HT1080 (cell line): ENCODE measurements at places on chromosomes 12 and 14. TPM values are rescaled to one million over a fixed set of nuclear protein-coding genes. Genes with fewer than 3 reads are reported as not detected.

- DNase-seq = no peak
These were observed 98.8 kb downstream of the AKAP6 start for GRCh38 chr14:32427726-32428528.

DNA sequence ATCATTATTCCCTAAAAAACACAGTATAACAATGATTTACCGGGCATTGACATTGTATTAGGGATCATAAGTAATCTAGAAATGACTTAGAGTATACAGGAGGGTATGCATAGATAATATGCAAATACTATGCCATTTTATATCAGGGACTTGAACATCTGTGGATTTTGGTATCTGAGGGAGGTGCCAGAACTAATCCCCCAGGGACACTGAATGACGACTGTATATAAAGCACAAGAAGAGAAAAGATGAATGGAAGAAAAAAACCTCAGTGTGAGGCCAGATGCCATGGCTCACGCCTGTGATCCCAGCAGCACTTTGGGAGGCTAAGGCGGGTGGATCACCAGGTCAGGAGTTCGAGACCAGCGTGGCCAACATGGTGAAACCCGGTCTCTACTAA lies 25.5 kb upstream of the COX6A1 start:
- no peak for DNase-seq

DNA sequence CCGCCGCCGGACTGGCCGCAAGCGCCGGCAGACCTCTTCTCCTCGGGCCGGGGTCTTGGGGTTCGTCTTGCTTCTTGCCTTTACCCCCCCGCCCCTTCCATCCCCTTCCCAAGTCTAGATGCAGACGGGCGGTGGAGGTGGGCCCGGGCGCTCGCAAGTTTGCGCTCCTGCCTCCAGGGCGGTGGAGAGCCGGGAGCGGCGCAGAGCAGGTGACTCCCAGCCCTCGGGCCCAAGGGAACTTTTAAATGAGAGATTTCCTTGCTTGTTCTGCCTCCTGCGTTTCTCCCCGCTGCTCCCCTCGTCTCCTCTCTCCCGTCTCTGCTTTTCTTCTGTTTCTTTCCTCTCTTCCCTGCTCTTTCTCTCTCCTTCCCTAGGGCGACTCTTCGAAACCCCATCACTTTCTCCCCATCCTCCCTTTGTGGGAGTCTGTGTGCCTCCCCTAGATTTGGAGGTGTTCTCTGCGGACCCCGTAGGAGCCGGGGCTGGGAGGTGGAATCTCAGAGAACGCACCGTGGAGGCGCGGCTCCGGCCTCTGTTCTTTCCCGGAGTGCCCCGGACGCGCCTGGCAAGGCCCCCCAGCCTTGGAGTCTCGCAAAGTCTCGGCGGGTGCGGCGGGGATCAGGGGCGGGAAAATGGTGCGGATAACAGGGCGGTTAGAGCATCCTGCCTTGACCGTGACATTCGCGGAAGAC lies 114.7 kb upstream of the MYL2 start:
- no peak for DNase-seq

DNA sequence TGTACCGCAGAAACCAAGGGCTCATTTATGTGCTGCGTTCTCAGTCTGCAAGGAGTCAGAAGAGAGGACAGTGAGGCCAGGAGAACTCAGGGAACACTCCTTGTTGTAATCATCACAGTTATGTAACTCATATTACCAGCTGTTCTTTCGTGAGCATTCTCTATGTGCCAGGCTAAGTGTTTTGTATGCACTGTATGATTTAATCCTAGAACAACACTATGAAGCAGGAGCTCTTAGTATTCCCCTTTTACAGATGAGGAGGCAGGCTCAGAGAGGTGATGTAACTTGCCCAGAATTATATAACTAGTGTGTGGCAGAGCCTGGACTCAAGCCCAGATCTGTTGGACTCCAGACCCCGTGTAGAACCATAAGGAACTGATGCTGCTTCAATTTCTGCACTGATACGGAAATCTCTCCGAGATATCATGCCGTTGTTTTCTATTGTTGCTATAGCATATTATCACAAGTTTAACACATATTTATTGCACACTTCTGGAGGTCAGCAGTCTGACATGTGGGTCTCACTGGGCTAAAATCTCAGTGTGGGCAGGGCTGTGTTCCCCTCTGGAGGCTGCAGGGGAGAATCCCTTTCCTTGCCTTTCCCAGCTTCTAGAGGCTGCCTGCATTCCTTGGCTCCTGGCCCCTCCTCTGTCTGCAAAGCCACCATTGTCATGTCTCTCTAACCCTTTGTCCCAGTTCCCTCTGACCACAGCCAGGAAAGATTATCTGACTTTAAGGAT lies 16.3 kb upstream of the CD9 start:
- no peak for DNase-seq

GRCh38 chr12:126830778-126831680 lies 1435.9 kb upstream of the TMEM132C start:
- no peak for DNase-seq

DNA sequence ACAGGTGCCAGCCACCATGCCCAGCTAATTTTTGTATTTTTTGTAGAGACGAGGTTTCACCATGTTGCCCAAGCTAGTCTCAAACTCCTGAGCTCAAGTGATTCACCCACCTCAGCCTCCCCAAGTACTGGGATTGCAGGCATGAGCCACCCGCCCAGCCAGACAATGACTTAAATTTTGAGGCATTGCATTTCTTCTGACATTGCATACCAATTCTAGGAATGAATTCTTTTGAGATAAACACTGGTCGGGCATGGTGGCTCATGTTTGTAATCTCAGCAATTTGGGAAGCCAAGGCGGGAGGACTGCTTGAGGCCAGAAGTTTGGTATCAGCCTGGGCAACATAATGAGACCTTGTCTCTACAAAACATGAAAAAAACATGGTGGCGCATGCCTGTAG lies 2.5 kb upstream of the CELA1 start:
- DNase-seq = no peak

DNA sequence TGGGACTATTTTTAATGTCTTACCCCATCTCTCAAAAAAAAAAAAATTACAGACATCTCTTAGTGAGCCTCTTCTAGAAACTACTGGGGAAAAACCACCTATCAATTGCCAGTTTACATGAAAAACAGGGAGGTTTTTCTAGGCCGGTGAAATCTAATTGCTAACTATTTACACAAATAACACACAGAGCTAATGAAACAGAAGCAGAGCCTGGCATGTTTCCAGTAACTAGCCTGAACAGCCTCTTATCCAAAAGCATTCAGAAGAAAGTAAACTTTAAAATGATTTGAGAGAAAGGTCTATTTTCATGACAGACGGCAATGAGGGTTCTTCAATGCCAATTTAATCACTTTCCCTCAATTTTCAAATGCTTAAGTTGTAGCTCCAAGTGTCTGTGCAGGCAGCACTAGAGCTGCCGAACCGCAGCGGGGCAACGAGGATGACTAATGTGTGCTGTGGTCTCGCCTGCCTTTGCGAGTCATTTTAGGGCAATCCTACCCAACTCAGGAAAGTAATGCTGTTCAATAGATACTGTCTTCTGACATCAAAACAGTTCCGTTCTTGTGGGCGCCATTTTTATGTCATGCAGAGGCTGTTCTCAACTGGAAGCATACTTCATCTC lies 84.6 kb downstream of the SETD3 start:
- DNase-seq = peak; percentile 89

- DNase-seq = no peak
These were observed 74.7 kb downstream of the BTG1 start for GRCh38 chr12:92070864-92071445.

GRCh38 chr12:116803013-116803736 lies 65.1 kb downstream of the RNFT2 start:
- no peak for DNase-seq

The SLC5A8 gene
- total RNA-seq = not detected in 2 replicates

The DDX47 gene
- total RNA-seq = 108 TPM in 2 replicates

DNA sequence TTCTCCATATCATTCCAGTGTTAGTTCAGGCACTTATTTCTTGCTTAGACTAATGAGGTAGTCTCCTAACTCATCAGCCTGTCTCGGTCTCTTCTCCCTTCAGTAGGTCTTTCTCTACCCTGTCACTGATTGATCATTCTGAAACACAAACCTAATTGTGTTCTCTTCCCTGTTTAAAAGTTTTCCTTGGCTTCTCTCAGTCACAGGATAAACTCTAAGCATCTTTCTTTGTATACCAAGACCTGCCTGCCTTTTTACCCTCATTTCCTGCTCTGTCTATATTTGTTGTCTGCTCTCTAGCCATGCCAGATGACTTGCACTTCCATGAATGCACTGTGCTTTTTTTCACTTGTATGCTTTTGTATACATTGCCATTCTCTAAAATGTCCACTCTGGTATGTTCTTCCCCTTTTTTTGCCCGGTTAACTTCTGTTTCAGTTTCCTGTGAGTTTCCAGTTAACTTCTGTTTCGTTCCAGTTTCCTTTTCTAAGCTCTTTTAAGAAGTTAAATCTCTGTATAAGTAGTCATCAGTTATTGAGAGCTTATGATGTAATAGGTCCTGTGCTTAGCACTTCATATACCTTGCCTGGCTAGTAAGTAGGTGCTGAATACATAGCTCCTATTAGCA lies 12.8 kb downstream of the DIP2B start:
- peak; percentile 43 for DNase-seq

DNA sequence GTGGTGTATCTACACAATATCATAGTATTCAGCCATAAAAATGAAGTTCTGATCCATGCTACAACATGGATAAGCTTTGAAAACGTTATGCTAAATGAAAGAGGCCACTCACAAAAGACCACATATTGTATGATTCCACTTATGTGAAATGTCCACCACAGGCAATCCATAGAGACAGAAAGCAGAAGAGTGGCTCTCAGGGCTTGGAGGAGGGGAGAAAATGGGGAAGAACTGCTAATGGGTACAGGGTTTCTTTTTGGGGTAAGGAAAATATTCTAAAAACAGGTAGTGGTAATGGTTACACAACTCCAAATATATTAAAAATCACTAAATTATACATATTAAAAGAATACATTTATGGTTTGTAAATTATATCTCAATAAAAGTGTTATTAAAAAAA lies 16.5 kb downstream of the SCNN1A start:
- DNase-seq = no peak

DNA sequence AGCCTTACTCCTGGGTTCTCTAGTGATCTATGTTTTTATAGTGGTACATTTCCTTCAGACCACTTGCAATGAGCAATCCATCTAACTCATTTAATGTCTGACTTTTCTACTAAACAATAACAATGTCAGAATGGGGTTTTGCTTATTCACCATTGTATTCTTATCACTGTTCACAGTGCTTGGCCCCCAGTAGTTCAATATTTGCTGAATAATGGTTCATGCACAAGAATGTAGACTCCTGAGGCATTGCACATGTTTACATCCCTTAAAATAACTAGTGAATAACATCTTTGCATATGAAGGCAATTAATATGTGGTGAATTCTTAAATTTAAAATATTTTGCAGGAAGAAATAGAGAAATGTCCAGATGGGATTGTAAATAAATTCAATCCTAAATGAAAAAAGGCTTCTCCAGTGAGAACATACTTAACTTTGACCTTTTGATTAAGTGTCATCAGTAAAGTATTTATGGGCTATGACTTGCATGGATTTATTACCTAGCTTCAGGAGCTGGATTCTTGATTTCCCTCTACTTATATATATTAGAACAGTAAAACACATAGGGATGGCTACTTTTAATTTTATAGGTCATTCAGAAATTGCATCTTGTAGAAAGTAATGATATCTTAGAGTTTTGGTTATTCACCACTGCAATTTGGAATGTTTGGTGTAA lies 3.4 kb downstream of the CCER1 start:
- DNase-seq = no peak

GRCh38 chr12:77686760-77687159 lies 143.9 kb upstream of the NAV3 start:
- DNase-seq = peak; percentile 25

GRCh38 chr14:70919774-70920173 lies 12.5 kb downstream of the PCNX1 start:
- DNase-seq = peak; percentile 83

- no peak for DNase-seq
These were observed 35.9 kb downstream of the CD9 start for GRCh38 chr12:6235906-6236640.
